ENCODE measurements at places on chromosomes 6 and 20.

DNA sequence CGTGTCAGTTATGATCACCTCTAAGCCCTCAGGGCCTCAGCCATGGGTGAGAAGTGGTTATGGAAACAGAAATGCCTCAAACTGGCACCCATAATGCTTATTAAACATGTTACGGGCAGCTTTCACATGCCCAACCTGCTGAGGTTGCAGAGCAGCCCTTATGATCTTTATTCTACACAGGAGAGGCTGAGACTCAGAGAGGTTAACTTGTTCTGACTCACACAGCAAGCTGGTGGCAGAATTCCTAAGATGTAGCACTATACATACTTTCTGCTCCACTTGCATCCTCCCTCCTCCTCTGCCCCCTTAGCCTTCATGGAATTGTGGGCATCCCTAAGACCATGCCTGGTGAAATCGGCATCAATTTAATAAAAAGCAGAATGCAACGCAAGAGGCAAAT is 34.7 kb upstream of the IGF2R start:
- no peak for DNase-seq

DNA sequence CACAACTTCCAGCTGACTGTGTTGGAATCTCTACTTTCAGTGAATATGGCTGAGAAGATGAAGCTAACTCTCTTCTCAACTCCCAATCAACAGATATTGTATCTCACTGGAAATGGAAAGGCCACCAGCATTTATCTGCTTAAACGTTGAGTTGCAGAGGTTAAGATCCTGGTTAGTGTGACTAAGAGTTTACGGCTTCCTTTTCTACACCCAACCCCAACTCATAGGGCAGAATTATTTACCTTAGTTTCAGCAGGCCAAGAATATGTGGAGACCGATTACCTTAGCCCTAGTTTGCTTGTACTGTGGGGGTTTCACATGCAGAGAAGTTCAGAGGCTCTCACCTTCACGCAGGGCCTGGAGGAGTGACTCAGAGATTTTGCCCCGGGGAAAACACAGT is 1026.6 kb downstream of the EYS start:
- no peak for DNase-seq

DNA sequence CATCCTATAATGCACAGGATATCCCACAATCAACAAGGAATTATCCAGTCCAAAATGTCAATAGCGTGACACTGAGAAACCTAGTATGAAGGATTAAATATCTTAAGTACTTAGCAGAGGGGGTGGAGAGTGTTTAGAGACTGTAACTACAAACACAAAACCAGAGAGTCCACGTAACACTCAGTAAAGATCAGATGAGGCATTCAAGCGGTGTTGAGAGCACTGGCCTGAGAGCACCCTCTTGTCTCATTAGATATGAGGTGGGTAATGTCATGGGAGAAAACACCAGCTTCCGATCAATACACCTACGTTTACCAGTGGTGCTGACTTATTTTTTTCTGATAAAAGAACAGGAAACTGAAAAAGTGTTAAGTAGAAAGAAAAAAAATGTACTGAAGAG is 2.3 kb downstream of the FAM184A start:
- peak; percentile 29 for DNase-seq

DNA sequence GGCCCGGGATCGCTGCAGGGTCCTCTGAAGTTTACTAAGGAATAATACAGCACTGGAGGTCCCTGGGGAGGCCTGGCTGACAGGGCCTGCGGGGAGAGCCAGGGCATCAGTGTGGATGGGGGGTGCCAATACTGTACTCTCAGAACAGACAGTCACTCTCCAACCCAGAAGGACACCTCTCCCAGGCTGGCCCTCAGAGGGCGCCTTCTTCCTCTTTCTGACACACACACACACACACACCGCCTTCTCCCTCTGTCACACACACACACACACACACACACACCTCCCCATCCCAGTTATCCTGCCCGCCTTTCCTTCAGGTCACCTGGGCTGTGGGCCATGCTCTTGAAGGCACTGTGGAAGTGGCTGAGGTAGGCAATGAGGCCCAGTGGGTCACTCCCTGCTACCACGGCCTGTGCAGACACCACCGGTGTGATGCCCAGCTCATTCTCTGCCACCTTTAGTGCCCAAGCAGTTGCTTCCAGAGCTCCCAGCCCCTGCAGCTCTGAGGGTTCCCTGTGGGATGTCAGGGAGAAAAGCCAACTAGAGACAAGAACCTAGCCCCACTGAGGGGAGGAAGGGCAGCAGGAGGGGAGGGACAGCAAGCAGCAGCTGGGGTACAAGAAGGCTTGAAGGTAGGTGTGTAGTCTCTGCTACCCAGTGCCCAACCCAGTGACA is 7.5 kb downstream of the SMPD2 start:
- no peak for DNase-seq

DNA sequence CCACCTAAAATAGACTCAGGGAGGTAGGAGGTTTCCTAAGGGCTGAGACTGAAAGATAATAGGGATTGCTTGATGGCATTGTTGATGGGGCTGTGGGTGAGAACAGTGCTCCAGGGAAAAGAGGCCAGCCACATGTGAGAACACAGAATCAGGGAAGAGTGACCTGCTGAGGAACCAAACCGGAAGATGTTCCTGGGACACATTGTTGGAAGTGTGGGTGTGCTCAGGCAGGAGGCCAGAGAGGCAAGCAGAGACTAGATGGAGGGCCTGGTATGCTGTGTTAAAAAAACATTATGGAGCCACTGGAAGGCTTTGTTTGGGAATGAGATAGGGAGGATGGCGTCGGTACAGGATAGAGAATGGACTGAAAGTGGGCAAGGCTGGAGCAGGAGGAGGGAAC is 23.3 kb downstream of the RNF144B start:
- DNase-seq, result no peak

- no peak for DNase-seq
Observed at GRCh38 chr6:13201336-13201735, 127.0 kb downstream of the TBC1D7 start.

DNA sequence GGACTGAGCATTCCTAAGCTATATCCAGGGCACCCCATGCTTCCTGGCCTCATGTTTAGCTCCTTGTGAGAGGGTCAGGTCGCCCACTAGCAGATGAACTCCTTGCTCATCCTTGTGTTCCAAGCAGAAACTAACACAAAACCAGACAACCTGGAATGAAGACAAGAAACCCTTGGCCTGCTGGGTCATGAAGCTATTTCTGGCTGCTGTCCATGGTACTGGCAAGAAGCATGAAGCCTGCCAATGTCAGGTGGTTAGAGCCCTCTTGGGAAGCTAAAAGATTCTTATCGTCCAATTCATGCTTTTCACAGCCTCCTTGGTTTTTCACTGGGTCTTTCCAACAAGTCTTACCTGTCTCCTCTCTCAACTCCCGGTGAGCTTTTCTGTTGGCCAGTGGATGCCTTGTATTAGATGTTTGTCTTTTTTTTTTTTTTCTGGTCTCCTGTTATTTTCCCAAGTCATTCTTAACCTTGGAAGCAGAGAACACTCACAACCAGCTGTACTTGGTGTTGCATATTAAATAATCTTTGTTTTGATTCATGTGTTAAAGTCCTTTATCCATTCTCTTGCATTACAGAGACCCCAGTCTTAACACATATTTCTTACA is 180.3 kb downstream of the ANKRD60 start:
- DNase-seq, result no peak

DNA sequence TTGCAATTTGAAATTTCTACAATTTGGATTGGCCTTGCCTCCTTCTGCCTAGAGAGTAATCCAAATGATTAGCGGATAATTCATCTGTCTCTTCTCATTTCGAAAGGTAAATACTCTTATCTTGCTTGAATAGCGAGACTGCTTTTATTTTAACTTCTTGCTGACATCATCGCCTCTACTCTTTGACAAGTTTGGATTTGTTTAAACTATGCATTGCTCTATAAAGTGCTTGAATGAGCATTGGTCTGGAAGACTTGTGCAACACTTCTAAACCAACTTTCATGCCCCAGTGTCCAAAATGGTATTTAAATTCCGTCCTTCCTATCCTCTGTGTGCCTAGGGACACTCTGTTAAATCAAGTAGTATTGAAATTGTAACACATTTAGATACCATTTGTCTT is 384.1 kb upstream of the SLC35B3 start:
- no peak for DNase-seq
